NAMALWA (cell line): ENCODE measurements at places on chromosomes 12 and 14.
A peak's percentile ranks its signal among the peaks of the same experiment; 100 is the strongest.

GRCh38 chr12:132593521-132593920, 16.9 kb downstream of the LRCOL1 start:
- no peak for DNase-seq

DNA sequence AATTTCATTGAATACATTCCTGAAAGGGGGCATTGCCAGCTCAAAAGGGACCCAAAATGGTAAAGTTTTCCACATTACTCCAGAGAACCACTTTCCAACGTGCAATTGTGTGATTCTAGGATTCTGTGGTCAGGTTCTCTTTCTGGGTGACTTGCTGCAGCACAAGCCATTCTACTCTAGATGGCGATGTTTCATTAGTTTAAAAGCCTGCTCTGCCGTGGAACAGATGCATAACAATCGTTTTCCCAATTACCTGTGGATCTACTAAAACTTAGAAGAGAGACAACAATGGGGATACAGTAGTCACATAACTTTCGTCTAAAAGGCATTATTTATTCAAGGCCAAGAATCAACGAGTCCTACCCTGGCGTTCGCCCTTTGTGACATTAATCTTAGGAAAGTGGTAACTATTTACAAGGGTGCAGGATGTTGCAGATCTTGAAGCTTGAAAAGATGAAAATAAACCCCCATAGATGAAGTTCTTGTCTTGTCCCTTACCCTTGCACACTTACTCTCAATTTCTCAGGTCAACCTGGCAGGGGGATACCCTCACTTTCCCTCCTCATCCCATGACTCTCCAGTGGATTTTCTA, 400.9 kb downstream of the SNAPC1 start:
- DNase-seq: peak; percentile 35

GRCh38 chr14:88049936-88050335, 45.0 kb downstream of the GPR65 start:
- no peak for DNase-seq

DNA sequence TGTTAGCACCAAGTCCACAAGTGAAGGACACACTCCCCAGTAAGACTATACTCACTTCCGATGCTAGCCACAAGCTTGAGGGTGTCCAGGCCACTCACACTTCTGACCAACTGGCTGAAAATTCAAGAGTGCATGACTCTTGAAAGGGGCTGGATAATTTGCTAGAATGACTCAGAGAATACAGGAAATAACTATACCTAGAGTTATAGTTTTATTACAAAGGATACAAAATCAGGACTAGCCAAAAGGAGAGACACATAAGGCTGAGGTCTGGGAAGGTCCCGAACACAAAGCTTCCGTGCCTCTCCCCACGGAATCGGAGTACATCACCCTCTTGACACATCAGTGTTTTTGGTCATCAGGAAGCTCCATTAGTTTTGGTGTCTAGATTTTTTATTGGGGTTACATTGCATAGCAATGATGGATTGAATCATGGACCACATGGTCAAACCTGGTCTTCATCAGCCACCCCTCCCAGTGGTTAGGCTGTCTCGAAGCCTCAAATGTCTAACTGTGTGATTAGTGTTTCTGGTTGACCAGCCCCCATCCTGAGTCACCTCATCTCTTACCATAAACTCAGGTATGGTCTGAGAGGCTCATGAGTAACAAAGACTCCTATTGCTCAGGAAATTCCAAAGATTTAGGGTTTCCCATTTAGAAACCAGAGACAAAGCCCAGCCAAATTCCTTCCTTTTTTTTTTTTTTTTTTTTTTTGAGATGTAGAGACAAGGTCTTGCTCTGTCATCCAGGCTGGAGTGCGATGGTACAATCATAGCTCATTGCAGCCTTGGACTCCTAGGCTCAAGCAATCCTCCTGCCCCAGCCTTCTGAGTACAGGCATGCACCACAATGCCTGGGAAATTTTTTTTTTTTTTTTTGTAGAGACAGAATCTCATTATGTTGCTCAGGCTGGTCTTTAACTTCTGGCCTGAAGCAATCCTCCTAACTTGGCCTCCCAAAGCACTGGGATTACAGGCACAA, 472.0 kb upstream of the TBX3 start:
- DNase-seq: no peak

GRCh38 chr12:53466640-53467039, 14.7 kb downstream of the PCBP2 start:
- no peak for DNase-seq

DNA sequence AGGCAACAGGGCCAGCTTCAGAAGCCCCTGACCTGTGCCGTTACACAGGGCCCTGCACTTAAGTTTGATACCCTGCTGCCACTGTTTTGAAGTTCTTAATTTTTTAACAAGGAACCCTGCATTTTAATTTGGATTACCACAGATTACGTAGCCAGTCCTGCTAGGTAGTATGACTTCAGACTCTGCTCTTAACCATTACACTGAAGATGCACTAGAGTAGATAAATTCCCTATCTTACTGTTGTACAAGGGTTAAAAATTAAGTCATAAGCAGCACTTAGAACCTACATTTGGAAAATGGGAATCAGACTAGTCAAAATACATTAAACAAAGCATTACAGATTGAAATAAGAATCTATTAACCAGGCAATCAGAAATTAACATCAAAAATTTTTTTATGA, 2.3 kb downstream of the GNPNAT1 start:
- DNase-seq: no peak

DNA sequence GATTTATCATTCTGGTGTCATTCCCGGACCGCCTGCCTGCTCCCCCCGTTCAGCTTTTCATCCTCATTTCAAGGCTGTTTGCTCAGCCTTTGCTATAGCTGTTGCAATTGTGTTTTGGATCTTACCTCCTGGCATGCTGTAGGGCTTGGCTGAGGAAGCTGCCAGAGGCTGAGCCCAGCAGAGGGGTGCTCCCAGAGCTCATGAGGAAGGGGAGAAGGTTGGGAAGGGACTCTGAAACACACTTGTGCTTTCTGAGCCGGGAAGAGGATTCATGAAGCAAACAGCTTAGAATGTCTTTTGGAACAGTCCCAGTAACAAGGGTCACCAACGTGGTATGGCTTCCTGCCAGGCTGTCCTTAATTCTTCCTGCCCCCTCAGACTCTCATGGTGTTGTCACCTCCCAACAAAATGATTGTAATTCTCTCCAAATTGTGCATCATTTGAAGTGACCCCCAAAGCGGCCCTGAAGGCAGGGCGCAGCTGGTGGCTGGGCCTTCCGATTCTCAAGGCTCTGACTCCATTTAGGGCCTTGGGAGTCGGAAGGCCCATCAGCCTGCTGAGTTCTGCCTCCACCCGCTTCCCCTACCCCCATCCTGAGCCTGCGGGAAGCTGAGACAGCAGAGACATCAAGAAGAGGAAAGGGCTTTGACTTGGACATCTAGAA, 111.9 kb upstream of the ARHGAP5 start:
- no peak for DNase-seq

GRCh38 chr12:30888241-30888640, 38.3 kb upstream of the TSPAN11 start:
- DNase-seq: no peak

DNA sequence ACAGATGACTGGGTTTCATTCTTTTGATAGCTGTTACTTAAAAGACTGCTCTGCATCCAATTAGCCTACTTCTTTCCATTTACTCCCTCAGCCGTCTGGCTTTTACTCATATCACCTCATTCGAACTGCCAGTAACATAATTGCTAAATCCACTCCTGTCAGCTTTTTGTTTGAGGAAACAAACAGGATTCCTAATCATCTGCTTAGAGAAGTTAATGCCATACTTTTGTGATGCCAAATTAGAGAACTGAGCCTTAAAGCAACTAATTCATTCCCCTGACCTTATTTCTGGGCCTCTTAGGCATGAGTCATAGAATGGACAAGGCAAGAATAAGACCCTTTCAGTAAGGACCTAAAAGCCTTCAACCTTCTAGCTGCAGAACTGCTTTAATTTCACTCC, 2.9 kb downstream of the OXA1L start:
- no peak for DNase-seq

DNA sequence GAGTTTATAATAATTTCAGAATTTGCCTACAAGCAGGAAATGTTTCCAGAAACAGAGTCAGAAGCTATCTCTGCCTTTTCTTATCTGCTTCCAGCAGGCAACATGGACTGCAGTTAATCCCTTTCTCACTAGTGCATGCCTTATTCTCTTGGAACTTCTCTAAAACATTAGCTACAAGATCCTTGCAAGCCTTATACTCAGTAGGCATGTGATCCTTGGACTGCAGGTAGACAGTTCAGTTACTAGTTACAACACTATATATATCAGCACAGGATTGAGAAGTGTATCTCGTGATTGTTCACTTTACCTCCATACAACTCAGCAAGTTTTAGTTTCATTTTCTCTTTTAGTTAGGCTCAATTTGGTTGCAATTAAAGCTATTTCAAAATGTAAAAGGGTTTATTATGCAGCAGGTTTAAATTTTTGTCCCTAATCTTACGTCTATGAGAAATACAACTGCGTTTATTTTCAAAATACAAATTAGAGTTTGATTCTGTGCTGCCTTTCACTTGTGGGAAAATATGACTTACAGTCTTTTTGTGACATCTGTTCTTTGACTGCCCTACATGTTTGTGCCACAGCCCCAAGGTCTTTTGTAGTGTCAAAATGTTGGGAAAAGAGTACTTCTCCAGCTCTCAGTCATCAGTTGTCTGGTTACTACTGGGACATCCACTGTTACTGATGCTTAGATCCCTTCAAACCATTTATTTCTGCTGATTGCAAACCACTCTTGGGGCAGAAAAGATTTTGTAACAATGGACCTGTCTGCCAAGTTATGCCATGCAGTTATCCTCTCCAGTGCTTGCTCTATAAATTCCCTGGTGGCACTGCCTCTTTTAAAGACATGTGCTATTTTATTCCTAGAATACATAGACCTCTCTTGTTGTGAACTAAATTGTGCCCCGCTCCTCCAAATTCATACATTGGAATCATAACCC, 709.0 kb upstream of the FOXG1 start:
- DNase-seq: no peak

DNA sequence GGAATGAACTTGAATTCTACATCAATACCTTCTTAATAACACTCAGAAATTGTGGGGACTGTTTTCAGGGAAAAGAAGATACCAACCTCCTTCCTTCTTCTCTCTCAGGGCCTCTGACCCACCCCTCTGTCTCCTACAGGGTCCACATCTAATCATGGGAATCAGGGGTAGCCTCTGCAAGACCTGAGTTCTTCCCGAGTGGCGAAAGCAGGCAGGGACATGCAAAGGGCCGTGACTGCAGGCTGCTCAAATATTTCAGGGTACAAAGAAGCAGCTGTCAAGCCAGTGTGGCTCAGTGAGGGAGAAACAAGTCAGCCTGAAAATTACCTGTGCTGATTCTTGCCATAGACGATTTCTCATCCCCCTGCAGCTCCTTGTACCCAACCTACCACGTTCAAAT, 123.1 kb upstream of the PARP11 start:
- no peak for DNase-seq

DNA sequence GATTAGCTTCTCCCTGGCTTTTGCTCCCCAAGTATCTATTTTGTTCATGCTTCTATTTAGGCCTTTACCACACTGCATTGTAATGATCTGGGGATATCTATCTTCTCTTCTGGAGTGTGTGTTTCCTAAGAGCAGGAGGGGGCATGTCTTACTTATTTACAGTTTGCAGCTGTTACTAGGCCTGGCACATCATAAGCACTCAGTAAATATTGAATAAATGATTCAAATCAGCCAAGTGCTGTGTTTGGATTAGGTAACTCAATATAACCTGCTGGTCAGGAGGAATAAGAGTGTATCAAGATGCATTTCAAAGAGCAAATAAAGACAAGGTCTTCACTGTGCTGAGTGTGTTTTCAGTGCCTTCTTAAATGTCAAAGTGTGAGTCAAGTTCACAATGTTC, 186.1 kb downstream of the FOXG1 start:
- DNase-seq: no peak

DNA sequence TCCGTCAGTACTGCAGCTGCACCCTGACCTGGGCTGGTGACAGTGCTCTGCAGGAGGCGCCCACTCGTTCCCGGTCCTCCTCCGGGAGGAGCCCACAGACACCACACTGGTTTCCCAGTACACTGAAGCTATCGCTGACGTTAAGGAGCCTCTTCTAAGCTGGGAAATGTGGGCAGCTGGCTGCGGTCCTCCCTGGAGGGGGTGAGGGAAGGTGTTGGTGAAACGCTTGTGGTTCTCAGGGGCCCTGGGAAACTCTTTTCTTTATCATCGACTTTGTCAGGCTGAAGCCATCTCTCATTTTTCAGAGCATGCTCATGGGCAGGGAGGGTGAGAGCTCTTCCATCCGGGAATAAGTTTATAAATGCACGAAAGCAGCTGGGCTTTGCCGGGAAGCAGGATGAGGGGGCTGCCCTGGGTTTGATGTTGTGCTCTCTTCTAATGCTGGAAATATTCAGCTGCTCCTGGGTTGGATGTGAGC, 176.0 kb downstream of the CHST11 start:
- DNase-seq: no peak

DNA sequence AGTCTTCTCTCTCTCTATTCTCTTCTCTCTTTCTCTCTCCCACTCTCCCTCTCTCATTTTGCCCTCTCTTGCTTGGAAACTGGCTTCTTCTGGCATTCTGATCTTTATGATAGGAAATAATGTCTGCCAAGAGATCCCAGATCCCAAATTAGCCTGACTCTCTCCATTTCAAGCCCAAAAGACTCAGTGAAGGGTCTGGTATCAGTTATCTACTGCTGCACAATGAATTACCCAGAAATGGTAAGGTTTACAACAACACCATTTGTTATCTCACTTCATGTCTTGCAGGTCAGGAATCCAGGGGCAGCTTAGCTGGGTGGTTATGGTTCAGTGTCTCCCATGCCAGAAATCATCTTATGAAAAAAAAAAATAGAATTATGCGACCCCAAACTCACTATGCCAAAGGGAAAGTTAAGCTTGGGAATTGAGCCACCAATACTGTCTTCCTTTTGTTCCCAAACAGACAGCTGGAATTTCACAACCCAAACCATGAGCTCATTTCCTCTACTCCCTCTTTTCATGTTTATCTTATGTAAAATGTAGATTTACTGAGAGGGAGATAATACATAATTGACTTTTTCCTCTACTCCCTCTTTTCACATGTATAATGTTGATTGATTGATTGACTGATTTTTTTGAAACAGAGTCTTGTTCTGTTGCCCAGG, 67.8 kb upstream of the FICD start:
- DNase-seq: no peak

- no peak for DNase-seq
Observed at GRCh38 chr14:50928002-50928635, 16.2 kb downstream of the PYGL start.

GRCh38 chr14:90979515-90979914, 80.9 kb downstream of the RPS6KA5 start:
- DNase-seq: no peak

DNA sequence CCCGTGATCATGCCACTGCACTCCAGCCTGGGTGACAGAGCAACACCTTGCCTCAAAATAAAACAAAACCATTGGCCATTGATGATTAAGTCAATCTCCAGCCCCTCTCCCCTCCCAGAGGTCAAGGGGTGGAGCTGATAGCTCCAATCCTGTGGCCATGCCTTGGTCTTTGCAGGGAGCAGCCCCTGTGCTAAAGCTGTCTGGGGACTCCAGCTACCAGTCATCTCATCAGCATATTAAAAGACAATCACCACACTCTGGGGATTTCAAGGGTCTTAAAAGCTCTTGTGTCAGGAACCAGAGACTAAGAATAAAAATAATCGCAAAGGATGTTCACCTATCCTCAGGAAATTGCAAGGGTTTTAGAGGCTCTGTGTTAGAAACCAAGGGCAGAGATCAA, 30.6 kb downstream of the HCAR2 start:
- DNase-seq: no peak

- DNase-seq: no peak
Observed at GRCh38 chr12:76028571-76029277, 2.9 kb downstream of the PHLDA1 start.

- DNase-seq: no peak
Observed at GRCh38 chr14:31402764-31403439, 17.4 kb downstream of the HEATR5A start.
